ENCODE measurements at places on chromosomes 1 and 21. TPM values are rescaled to one million over a fixed set of nuclear protein-coding genes. Genes with fewer than 3 reads are reported as not detected.

GRCh38 chr1:175499595-175500382 is 243.6 kb downstream of the TNR start:
- DNase-seq, result no peak

Gene TUFT1
- total RNA-seq, result 5.8 TPM

Gene CCDC185
- not detected for total RNA-seq

GRCh38 chr1:25871704-25872494 is 3.6 kb downstream of the PAQR7 start:
- no peak for DNase-seq

Gene ADGRL2
- 111 TPM for total RNA-seq

- no peak for DNase-seq
Measured at GRCh38 chr1:70583522-70583921, 172.5 kb downstream of the CTH start.

Gene PARK7
- 178 TPM for total RNA-seq

- no peak for DNase-seq
Measured at GRCh38 chr21:16978309-16978895, 534.4 kb upstream of the CXADR start.

GRCh38 chr1:246161626-246162025 is 345.5 kb downstream of the SMYD3 start:
- no peak for DNase-seq

DNA sequence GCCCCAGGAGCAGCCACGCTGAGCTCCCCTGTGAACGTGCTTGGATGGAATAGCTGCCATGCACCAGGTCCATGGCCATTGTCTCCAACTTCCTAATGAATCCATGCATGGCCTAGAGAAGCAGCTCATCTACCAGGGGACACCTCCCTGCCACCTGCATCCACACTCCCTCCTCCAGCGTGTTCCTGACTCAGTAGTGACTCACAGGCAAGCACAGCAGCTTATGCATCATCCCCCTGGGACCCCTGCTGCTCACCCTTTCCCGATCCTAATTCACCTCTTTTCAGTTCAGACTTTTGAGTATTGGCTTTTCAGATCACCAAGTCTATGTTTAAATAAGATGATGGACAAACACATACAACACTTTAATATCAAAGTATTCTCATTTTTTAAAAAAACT is 39.9 kb upstream of the TADA1 start:
- DNase-seq, result no peak

Gene MFSD2A
- 20.5 TPM for total RNA-seq

- DNase-seq, result peak; percentile 52
Measured at GRCh38 chr1:240538776-240539430, 73.1 kb downstream of the GREM2 start.

DNA sequence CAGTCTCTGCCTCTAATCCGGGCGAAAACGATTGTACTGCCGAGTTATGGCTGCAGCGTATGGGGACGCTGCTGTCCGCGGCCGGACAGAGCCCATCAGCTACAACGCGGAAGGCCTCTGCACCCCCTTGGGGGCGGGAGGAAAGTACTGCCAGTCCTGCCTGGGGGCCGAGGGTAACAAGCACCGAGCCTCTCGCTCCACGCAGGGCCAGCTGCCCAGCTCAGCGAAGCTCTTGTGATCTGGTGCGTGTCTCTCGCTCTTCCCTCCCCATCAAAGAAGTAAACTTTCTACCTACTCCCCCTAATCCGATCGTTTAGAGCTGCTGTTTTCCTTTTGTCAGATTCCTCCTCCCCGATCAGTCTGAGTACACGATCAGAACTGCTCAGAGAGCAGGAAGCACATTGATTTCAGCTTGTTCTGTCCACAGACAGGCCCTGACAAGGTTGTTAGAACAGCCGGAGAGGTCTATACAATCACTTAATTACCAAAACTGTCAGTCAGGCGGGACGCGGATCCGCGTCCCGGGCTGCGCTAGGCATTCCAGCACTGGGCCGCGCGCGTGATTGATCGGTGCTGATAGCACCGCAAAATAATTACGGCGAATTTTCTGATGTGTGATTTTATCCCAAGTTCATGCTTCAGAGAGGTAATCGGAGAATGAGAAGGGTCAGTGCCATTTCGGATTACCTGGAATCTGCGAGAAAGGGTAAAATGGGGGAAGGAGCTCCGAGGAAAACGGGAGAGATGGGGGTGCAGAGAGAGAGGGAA is 8.7 kb upstream of the BARHL2 start:
- no peak for DNase-seq

DNA sequence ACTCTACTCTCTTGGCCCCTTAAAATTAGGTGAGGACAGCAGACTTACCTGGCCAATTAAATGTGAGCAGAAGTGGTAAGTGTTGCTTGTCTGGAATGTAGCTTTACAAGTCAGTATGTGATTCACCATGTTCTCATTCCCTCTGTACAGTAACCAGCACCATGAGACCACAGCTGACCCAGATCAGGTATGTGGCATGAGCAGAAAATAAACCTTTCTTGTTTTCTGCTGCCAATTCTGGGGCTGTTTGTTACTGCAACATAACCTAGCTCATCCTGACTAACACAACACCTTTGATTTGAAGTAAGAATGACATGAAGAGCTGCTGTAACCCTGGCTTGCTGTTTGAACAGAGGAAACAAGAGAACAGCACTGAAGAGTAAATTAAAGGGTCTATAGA is 24.9 kb downstream of the ITPKB start:
- no peak for DNase-seq

Gene PDE9A
- 15.3 TPM for total RNA-seq

Gene HSD3B1
- total RNA-seq, result not detected

Gene CBS
- 25.8 TPM for total RNA-seq

- DNase-seq, result no peak
Measured at GRCh38 chr1:113913312-113913668, 8.2 kb downstream of the DCLRE1B start.

DNA sequence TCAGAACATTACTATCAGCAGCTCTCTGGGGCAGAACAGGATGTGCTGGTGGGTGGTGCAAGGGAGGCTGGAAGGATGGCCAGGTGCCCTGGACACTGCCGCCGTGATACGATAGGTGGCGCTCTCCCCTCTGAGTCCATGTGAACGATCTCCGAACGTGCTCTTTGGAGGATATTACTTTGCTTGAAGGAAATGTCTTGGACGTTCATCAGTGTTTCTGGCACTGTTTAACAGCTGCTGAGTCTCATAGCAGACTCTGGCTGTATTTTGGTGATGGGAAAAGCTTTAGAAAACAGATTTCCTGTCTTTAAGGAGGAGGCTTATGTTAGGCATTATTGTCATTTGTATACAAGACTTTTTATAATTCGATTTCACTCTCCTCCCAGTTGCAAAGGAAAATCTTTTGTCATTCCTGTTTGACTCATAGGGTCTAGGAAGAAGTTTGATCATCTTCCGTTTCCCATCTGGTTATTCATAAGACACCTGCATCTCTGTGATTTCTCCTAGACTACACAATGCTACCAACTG is 386.2 kb upstream of the ADGRL2 start:
- DNase-seq, result no peak

Gene KCNT2
- total RNA-seq, result 43.1 TPM

Gene LMOD1
- total RNA-seq, result 8.4 TPM

GRCh38 chr1:21368515-21369289 is 71.2 kb upstream of the NBPF3 start:
- peak; percentile 89 for DNase-seq

Gene SLC1A7
- total RNA-seq, result not detected

GRCh38 chr21:30943920-30944319 is 62.5 kb upstream of the KRTAP11-1 start:
- DNase-seq, result no peak
